ENCODE measurements at places on chromosomes 2 and 18. TPM values are rescaled to one million over a fixed set of nuclear protein-coding genes. Genes with fewer than 3 reads are reported as not detected.

DNA sequence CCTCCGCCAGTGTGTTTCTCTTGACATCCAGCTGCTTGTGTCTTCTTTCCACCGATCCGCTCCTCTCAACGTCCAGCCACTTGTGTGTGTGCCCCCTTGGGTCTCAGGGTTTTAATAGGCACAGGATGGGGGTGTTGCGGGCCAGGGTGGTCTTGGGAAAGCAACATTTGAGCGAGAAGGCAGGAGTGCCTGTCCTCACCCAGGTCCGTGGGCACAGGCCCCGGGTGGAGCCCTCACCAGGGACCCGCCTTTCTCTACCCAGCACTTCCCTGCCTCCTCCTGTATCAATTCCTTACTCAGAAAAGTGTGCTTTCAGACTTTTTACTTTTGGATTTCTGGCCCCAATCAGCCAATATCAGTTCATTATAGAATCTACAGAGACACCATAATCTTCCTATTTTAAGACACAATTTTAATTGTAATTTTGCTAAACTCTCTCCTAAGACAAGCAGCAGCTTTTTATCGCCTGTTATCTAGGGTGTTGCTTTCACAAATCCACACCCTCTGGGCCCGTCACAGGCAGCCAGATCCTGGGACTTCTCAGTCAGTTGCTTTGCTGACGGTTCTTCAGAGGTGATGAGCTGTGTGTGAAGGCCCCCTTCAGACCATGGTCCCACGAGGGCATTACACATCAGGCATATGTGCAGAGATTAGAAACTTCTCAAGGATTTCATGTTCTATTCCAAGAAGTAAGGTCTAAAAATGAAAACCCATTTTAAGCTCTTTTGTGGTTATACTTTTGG, 96.0 kb upstream of the FHL2 start:
- no peak overlapping the region for H3K27ac ChIP-seq
- no peaks in the 10 kb centered on the region for H3K27me3 ChIP-seq
- no peak for DNase-seq

DNA sequence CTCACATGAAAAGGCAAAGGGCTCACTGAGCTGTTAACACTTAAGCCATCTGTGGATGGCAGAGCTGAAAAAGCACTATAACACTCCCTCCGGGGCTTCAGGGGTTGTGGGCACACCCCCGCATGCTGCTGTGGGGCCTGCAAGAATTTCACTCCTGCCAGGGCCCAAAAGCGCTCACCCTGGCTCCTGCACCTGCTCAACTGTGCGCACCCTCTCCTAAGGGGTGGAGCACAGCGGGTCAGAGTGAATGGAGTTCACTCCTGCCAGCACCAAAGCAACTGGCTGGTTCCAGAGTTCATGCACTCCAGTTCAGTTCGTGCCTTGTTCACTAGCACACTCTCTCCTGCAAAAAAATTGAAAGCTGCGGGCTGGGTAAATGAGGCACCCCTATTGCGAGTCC, 814.2 kb upstream of the SLC39A10 start:
- H3K27me3 ChIP-seq = no peaks in the 10 kb centered on the region
- no peaks in the 10 kb centered on the region for H3K36me3 ChIP-seq
- DNase-seq = no peak
- no peaks in the 10 kb centered on the region for H3K4me1 ChIP-seq
- no peak overlapping the region for H3K4me3 ChIP-seq

- H3K4me1 ChIP-seq = no peaks in the 10 kb centered on the region
- no peak overlapping the region for H3K4me3 ChIP-seq
- no peaks in the 10 kb centered on the region for H3K27me3 ChIP-seq
- no peak for DNase-seq
These were observed 79.0 kb downstream of the COLEC12 start for GRCh38 chr18:421247-422155.

DNA sequence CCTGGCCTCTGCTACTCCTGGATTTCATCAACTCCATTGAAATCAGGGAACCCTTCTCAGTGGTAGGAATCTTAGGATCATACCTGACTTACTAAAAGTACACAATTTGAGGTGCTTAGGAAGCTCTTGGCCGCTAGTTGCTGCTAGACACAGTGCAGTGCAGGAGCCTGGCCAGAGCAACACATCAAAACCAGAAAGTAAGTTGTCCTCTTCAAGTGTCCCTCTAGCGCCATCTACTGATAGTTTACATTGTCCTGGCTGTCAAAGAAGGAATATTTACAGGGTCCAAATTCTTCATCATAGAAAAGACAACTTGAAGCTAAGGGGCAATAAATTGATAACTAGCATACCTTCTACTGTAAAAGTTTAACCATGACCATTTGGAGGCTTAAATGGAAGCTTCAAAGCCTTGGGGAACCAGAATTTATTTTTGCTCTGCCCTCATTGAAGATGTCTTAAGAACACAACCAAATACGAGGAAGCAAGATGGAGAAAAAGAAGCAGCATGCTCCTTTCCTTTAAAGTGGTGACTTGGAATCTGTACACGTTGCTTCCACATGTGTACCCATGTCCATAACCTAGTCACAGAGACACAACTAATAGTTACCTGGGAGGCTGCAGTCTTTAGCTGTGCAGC, 889.1 kb upstream of the GCFC2 start:
- H3K4me1 ChIP-seq = no peaks in the 10 kb centered on the region
- no peak overlapping the region for H3K27ac ChIP-seq
- no peak overlapping the region for H3K4me3 ChIP-seq
- no peaks in the 10 kb centered on the region for H3K27me3 ChIP-seq

DNA sequence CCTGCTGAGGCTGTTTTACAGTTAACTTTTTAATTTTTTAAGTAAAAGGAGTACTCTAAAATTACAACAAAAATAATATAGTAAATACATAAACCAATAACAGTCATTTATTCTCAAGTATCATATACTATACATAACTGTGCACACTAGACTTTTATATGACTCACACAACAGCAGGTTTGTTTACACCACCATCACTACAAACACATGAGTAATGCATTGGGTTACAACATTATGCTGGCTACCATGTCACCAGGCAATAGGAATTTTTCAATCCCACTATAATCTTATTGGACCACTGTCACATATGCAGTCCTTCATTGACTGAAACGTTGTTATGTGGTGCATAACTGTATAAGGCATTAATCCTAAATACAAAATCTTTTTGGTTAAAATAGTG, 42.5 kb downstream of the RASGRP3 start:
- H3K27me3 ChIP-seq = no peaks in the 10 kb centered on the region
- H3K27ac ChIP-seq = no peak overlapping the region
- no peaks in the 10 kb centered on the region for H3K36me3 ChIP-seq
- DNase-seq = no peak

Gene DPYSL5
- total RNA-seq = 0.64 TPM

Gene CNGA3
- not detected for total RNA-seq
